ENCODE measurements at places on chromosomes 2 and 18.

DNA sequence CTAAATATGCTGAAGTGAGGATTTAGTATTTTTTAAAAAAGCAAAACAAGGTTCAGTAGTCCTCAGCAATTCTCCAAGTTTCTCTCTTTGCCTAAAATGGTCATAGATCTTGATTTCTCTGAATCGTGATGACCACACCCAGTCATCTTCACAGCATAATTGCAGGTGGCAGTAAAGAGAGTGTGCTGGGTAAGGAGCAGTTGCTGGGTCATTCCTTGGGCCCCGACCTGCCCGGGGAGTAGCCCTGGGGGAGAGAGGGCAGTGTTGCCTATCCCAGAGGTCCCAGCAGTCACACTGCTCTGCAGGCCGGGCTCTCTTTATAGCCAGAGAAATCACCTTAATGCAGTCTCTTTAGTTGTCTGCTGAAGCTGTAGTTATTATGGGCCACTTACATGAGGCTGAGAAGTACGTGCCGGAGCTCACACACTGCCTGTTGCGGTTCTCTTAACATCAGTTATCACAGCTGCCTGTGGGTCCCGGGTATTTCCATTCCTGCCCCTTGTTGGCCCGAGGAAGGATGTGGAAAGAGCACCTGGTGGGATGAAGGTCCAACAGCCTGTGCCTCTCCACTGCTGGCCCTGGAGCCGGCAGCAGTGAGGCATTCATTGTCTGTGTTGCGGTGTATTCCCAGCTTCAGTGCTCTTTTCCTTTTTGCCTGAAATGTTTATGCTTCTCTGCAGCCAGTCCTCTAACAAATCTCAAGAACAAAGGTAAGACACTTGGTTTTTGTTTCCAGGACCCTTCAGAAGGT, 230.1 kb downstream of the ALPK2 start:
- no peak for DNase-seq

DNA sequence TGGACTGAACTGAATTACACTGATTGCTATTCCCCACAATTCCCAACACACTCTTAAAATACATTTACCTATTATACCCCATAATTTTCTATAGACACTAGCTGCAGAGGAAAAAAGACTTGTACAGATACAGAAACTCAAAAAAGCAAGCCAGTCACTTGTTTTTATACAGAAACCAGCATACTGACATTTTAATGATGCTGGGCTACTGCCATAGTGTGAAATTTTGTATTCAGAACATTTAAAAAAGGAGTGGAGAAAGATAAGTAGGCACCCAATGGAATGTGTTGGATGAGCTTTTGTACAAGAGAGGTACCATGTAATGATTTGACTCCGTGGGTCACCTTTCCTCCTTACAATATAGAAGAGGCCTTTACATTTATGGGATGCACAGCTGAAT, 740.1 kb downstream of the PLCL1 start:
- no peak for DNase-seq

DNA sequence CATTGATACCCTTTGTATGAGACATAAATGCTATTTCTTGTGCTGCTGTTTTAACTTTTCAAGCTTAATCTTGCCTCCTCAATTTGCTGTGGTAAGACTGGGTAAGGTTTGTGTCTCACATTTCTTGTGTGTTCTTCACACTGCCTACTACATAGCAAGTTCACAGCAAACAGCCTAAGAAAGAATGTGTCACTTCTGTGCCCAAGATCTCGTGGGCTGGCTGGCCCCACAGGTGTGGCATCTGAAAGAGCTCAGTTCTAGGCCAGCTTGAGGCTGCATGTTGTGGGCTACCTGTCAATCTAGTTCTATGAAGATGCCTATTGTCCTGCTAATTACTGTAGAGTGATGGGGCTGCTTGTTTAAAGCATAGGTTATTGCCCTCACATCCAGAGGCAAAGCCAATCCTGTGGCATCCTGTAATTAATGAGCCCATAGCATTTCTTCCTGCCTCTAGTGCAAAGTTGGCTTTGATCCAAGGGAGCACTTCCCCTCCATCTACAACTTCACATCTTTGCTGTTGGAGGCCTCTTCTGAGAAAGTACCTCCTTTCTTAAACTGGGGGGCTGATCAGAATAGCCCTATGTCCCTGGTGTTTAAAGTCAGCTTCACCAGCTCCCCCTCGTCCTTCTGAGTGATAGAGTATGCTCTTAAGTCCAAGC, 40.9 kb upstream of the ASPRV1 start:
- DNase-seq: no peak

- DNase-seq: no peak
Observed at GRCh38 chr2:127737892-127738291, 36.6 kb downstream of the SFT2D3 start.

GRCh38 chr18:59124370-59124704, 15.3 kb upstream of the SEC11C start:
- no peak for DNase-seq

DNA sequence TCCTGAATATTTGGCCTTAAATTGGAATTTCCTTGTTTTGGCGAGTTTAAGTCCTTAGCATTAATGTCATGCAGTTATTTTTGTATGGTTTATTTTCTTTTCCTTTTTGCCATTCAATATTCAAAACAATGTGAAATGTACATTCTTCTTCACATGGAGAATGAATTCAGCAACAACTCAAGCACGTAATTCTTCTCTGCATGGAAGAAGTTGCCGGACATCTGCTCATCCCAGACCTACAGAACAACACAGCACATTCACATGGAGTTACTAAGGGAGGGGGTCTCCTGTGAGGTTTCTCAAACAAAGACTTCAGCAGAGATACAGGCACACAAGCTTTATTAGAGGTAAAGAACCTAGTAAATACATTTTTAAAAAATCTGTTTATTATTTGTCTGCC, 236.8 kb downstream of the SATB2 start:
- DNase-seq: no peak

DNA sequence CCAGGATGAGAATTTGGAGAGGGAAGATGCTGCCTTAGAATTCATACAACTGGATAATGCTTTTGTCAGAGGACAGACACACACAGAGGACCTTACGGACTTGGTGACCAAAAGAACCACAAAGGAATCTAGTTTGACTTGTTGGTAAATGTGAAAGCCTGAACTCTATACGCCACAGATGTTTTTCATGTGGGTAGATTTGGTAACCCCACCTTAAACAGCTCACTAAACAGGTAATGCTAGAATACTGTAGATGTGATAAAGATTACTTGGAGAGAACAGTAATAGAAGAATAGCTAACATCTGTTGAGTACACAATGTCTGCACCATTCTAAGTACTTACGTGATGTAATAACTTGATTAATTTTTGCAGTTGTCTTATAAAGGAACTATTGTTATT, 24.1 kb downstream of the ANXA4 start:
- DNase-seq: no peak

DNA sequence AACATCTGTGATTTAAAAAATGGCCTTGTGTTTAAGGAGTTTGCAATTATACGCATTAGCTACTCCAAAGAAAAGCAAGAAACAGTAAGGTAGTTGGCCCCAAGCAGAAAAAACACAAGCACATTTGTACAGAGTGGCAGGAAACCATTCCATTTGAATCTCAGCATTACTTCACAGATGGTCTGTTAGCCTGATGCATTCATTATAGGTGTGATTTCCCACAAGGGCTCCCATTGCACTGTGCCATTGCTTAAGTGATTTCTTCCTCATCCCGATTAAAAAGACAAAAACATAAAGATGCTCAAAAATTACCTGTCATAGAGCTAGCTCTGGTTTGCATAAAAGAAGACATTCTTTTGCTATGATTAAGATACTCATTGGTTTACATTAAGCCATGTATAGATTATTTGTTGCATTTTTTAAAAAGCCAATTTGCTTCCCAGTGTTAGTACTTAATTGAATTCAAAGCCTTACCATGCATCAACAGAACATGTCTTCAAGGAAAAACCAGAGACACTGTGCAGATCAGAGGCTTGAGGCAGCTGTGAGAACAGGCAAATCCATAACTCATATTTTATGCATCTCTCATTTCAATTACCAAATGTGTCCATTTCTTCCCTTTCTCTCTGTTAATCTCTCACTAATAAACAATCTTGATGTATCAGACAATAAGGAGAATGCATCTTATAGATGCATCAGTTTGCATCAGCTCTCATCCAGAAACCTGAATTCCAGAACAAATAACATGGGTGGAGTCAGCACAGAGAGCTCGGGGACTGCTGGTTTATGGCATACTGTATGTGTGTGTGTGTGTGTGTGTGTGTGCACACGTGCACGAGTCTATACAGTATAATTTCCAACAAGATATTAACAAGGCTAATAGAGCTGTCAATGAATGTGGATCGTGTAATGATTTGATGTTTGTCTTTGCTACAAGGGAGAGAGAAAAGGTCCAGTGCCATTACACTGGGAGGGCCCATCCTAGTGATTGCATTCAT, 558.6 kb upstream of the HS6ST1 start:
- DNase-seq: no peak

DNA sequence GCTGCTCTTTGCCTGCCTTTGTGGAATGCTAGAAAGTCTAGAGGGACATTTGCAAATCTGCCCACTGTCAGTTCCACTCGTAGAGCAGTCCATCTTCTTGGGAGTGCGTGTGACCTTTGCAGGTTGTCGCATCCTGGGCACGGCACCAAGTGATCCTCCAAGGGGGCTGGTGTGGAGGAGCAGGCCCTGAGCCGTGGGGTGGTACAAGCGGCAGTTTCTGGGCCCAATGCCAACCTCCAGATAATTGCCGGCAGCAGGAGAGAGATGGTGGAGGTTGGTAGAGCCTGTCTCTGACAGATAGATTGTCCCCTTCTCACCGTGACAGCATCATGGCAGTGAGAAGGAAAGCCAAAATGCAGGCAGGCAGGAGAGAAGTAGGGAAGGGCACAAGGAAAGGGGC, 150.7 kb upstream of the SLC14A2 start:
- DNase-seq: no peak

DNA sequence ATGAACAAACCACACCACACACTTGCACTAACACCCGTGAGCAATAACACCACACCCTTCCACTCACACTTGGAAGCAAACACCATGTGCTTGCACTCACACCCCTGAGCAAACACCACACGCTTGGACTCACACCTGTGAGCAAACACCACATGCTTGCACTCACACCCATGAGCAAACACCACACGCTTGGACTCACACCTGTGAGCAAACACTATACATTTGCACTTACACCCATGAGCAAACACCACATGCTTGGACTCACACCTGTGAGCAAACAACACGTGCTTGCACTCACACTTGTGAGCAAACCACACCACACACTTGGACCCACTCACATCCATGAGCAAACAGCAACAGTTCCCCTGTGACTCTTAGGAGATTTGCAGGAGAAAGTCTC, 24.4 kb downstream of the SNTG2 start:
- no peak for DNase-seq

DNA sequence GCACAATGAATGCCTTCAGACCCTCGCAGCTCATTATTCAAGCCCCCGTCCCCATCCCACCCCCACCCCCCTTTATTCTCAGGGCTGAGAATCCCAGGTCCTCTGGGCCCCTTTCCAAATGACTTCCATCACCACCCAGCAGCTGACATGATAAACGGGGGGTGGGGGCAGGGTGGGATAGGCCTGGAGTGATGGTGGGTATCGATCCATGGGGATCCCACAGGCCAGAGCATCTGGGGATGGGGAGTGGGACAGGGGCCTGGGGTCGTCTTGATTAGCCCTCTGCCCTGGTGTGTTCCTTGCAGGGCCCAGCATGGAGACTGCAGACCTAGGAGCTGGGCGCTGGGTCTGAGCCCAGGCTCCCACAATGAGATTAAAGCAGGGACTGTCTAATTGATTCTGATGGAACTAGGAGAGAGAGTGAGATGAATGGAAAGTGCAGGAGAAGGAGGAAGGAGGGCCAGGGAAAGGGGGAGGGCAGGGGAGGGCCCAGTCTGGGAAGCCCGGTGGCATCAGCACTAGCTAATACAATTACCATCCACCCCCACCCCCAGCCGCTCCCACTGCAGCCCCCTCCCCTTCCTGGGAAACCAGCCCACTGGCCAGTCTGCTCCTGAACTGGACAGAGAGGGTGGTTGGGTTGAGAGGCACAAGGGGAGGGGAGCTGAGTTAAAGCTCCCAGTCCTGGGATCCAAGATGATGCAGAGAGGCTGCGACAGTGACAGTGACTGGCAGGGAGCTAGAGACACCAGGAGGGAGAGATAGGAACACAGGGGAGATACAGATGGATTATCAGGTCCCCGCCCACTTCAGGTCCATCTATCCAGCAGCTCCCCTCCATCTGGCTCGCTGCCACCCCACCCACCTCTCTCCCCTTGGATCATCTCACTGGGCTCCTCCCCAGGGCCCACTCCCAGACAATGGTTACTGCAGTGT, 13.1 kb upstream of the TNS1 start:
- peak; percentile 62 for DNase-seq

DNA sequence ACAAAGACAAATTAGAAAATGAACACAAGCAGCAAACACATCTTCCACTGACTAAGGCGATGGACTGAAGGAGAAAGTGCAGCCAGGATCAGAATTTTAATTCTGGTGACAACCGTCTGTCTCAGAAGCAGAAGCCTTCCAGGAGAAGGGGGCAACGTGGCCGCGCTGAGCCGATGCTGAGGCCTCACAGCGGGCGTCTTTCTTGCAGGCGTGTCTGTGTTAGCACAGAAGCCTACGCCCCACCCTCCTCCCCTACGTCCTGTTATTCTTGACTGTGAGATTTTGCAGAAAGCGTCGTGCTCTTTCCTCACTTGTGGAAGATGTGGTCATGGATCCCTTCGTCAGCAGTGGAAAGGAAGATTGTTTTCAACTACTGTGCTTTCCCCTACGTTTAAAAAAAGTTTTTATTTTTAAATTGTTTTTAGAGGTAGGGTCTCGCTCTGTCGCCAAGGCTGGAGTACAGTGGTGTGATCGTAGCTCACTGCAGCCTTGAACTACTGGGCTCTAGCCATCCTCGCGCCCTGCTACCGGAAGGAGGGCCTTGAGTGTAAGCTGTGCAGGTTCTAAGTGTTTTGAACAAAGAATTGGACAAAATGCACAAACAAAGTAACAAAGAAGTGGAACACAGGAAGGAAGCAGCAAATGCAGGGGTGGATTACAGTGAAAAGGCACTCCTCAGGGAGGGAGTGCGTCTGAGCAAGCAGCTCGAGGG, 422.0 kb downstream of the GALR1 start:
- no peak for DNase-seq

DNA sequence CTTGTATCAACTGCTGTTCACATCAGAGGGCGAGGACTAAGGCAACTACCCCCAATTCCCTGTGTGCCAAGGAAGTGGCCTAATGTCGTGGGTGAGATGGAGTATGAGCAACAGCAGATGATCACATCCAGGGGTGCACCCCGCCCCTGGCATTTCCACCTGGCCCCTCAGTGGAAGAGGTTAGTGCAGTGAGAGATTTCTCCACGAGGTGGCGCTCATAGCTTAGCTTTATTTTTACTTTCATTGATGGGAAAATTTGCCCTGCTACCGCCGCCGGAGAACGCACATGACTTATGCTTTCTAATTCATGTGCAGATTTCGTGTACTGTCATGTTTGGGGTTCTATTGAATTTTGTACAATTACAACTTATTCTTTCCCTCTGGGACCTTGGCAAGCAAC, 470.6 kb upstream of the MEX3C start:
- DNase-seq: peak; percentile 63

DNA sequence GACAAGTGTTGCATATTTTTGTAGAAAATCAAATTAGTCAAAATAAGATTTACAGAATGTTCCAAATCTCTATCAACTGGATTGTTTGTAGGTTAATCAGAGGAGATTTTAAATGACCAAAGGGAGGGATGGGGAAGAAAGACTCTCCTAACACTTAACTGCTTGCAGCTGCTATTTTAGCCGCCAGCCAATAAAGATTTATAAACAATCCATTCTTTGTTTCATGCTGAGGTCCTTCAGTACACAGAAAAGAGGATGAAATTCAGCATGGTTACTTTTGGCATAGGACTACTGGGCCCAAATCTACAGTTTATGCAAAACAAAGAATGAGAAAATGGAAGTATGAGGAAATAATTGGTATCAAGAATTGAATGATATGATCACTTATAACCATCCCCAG, 86.4 kb upstream of the FN1 start:
- DNase-seq: peak; percentile 34
